ENCODE measurements at places on chromosomes 11 and 22.

DNA sequence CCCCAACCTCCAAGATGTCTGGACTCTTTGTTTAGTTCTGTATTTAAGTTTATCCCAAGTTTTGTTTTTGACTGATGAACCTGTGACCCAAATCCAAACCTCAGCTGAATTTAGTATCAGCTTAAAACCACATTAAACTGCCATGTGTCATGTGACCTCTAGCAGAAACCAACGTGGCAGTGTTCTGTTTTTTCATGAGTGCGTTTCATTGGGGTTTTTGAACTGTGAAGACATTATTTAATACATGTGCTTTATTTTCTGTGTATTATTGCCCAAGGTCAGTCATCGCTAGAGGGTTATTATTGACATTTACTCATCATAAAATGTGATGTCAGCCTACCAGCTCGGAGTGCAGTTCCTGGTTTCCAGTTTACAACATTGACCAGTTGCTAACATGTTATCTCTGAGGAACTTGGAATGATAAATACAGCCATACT is 1.8 kb downstream of the TLCD5 start:
- DNase-seq, result no peak

GRCh38 chr11:75461151-75461550 is 28.1 kb upstream of the KLHL35 start:
- DNase-seq, result no peak

DNA sequence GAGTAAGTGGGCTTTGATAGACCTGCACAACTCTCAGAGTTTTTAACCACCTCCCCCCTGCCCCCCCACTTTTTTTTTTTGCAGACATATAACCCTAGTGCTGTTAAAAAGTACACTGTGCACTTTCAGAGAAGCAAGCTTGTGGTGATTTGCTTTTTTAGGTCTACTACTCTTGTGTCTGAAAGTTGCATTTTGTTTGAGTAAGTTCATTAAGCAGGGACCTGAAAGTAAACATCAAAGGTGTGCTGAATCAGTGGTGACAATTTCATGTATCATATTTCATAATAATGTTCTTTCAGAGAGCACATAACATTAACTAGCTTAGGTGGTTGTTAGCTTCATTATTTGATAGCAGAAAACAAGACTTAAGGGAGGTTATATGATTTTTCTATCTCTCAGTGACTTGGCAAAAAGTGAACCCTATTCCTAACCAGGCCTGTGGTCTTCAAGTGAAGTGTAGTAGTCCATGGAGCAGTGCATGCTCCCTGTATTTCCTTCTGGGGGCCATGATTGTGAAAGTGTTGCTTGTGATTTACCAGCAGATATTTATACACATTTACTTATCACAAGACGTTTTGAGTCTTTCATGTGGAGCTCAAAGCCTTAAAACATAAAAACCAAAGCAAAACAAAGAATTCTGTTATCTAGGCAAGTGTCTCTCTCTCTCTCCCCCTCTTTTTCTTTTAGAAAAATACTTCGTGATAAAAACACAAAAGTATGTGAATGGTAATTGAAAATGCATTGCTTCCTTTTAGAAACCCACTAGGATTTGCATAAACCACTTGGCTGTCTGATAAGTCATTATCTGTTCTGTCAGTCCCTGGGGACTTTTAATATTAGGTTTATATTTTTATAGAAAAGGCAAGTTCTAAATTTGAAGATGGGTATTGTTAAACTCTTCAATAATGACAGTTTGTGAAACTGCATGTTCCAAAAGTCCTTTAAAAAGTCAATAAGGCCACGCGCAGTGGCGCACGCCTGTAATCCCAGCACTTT is 7.5 kb upstream of the RAG2 start:
- no peak for DNase-seq

- no peak for DNase-seq
Measured at GRCh38 chr11:31809857-31810778, 1.0 kb downstream of the PAX6 start.

DNA sequence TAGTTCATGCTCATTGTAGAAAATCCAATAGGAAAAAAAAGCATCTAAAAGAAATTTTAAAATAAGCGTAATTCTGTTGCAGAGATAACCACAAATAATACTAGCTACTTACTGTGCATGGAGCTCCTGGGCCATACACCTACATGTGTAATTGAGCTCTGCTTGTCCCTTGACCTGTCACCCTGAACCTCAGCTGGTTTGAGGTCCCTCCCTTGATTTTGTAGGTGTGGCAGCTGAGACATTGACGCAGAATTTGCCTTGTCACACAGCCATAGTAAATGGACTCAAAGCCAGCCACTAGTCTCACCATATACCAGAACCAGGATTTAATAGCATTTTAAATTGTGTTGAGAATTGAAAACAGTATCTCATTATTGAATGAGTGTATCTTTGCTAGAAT is 135.3 kb downstream of the MORC2 start:
- no peak for DNase-seq

DNA sequence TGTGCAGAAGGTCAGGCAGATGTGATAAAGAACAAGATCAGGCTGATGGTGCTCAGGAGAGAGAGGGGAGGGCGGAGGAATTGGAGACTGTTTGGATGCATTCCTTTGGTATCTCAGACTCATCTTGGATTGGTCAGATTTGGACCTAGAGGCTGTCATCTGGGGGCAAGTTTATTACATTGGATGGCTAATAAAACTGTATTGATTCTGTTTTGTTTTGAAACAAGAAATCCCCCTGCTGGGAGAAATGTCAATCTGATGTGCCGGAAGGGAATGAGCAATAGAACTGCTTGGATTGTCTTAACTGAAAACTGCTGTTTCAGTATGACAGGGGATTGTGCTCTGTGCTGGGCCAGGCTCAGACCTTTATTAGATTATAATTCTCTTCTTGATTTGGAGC is 25.5 kb upstream of the CCDC90B start:
- DNase-seq, result no peak

GRCh38 chr11:79374727-79375126 is 66.1 kb downstream of the TENM4 start:
- DNase-seq, result no peak

- DNase-seq, result peak; percentile 83
Measured at GRCh38 chr22:37526376-37526775, 7.2 kb upstream of the CARD10 start.

DNA sequence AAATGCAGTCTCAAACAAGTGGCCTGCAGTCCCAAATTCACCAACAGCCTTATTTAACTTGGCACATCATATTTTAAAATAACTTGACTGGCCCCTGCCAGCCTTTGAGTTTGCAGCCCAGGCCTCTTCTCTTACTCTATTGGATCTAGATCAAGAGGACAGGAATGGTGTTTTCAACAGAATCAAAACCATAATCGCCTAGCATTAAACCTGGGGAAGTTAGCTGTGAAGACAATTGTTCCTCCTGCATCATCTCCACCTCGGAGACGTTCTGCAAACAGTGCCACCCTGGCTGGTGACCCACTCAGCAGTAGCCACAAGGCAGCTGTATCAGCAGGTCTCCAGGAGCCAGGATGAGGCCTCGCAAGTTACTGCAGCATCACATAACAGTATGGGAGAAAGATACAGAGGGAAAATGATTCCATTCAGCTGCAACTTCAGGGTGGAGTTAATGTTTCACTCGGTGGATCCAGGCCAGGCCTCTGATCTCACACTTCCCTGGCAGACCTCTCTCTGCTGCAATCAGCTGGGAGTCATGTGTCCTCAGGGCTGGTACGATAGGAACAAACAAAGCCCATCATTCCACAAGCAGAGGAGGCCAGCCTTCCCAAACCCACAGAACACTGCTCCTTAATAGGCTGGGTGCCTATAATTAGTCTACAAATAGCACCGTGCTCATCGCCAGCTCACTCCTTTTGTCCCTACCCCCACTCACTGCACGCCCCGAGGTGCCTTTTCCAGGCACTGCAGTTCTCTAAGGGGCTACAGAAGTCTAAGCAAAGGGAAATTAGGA is 18.6 kb upstream of the SCN2B start:
- peak; percentile 28 for DNase-seq

- DNase-seq, result no peak
Measured at GRCh38 chr22:48053973-48054372, 1291.5 kb downstream of the TBC1D22A start.
